ENCODE measurements at places on chromosomes 3 and 15.

- no peak for DNase-seq
Observed at GRCh38 chr3:186870421-186871201, 28.1 kb downstream of the ADIPOQ start.

GRCh38 chr3:46269556-46269955, 27.3 kb downstream of the CCR3 start:
- no peak for DNase-seq

DNA sequence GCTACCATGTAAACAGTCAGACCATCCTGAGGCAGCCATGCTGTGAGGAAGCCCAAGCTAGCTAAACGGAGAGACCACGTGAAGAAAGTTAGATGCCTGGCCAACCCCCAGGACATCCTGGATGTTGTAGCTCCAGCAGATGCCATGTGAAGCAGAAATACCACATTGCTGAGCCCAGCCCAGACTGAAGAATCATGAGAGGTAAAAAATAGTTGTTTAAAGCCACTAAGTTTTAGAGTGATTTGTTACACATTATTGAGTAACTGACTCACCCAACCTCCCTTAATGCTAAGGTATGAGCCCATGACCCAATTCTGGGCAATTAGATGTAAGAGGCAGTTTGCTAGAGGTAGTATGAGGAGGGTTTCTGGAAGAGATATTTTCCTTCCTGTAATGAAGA, 200.5 kb downstream of the THRB start:
- no peak for DNase-seq

- peak; percentile 67 for DNase-seq
Observed at GRCh38 chr3:12970684-12971083, 102.5 kb downstream of the IQSEC1 start.

DNA sequence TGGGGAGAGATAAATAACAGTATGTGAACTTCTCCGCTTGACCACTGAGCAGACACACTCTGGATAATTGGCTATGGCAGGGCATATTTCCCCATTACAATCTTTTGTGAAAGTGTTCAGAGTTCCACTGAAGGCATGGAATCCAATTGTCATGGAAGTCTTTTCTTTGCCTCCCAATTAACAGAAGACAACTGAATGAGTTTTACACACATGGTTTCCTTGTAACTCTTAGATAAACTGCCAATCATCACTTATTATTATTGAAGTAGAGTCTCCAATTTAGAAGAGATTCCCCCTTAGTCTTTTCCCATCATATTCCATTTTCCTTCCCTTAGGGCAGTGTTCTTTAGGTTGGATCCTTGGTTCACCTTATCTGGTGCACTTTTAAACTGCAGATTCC, 308.3 kb downstream of the NR2F2 start:
- no peak for DNase-seq

DNA sequence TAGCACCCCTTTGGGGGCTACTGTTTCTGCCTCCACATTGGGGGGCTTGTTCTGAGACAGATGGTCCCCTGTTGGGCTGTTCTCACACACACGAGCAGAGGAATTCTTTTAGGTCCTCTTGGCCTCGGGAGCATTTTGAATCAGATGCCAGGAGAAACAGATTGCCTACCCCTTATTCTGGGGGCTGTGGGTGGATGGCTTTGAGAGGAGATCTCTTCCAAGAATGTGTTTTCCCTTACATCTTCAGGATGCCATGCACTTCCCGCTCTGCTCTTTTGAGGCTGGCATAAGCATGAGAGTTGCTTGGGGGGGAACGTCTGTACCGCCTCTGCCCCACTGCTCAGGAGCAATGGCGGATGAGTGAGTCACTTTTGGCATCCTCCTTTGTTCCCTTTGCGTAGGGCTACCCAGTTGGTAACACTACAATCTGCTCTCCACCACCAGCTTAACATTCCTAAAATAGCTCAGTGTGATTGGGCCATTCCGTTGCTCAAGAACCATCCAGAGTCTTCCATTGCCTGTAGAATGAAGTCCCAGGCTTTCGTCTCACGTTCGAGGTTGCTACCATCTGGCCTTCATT, 154.4 kb downstream of the RPLP1 start:
- no peak for DNase-seq

- DNase-seq, result no peak
Observed at GRCh38 chr3:11727207-11727606, 83.5 kb upstream of the VGLL4 start.

DNA sequence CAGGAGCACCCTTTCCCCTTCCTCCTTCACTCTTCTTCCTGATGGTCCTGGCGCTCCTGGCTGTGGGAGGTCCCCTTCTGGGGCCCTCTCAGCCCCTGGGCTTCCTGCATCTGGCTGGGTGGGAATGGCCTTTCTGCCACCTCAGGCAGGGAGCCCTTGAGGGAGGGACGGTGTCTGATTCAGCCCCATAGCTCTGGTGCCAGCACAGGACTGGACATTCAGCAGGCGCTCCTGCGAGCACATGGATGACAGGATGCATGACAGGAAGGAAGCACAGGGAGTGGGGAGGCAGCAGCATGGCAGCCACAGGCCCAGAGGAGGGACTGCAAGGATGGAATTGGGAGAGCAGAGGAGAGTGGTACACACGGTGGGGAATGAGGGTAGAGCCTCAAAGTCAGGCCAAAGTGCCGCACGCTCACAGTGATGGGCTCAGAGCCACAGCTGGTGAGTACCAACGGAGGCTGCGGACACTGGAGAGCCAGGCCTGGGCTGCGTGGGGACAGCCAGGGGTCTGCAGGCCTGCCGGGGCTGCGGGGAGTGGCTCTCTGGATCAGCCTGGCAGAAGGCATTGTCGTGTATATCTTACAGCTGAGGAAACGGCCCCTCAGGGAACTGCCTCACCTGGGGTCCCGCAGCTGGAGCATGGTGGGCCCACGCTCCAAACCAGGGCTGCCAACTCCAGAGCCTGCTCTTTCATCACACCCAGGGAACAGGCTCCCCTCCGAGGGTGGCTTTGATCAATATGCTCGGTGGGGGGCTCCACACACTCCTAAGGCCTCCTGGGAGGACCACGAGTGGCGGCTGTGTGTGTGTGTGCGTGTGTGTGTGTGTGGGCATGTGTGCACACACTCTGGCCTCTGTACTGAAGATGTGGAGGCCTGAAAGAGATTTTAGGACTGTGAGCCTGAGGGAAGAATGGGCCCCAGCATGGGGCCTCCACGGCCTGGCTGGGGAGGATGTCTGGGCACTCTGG, 51.4 kb upstream of the CTSH start:
- no peak for DNase-seq

- no peak for DNase-seq
Observed at GRCh38 chr15:63218100-63218808, 28.8 kb downstream of the RAB8B start.

DNA sequence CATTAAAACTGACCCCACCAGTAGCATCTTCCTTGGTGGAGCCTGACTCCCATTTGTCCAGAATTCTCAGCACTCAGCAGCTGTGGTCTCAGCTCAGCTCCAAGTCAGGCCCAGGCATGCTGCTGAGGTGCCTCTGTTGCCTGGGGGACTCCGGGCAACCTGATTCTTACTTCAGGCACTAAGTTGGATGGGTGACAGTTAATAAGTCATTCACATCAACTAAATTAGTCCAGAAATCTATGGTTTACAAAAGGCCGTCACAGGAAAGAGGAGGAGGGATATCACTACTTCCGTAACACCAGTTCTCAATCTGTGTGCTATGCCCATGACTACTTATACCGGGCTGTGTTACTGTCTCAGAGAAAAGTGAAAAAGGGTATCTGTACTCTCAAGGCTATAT, 310.2 kb downstream of the SATB1 start:
- no peak for DNase-seq

DNA sequence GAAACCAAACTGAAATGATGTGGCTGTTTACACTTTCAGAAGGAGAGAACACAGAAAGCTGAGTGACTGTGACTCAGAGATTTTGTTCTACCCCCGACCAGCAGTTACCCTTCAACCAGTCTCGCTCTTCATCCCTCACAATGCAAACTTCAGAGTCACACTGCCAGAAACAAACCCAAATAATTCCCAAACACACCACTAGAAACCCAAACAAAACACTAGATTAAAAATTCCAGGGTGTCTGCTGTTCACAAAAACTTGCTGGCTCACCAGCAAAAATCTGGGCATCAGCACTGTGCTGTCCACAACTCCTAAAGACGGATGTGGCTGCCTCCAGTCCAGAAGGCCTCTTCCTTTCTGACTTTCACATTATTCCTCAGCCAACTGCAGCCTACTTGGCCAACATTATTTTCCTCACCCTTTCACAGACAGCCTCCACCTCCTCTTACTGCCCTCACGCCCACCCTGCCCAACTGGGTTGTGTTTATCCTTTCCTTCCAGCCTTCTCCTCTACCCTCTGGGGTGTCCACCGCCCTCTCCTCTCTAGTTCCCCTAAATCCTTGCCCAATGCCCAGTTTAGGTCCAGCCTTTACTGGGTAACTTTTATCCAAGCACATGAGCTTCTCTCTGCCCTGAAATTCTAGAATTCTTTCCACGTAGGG, 71.4 kb downstream of the MECOM start:
- no peak for DNase-seq

DNA sequence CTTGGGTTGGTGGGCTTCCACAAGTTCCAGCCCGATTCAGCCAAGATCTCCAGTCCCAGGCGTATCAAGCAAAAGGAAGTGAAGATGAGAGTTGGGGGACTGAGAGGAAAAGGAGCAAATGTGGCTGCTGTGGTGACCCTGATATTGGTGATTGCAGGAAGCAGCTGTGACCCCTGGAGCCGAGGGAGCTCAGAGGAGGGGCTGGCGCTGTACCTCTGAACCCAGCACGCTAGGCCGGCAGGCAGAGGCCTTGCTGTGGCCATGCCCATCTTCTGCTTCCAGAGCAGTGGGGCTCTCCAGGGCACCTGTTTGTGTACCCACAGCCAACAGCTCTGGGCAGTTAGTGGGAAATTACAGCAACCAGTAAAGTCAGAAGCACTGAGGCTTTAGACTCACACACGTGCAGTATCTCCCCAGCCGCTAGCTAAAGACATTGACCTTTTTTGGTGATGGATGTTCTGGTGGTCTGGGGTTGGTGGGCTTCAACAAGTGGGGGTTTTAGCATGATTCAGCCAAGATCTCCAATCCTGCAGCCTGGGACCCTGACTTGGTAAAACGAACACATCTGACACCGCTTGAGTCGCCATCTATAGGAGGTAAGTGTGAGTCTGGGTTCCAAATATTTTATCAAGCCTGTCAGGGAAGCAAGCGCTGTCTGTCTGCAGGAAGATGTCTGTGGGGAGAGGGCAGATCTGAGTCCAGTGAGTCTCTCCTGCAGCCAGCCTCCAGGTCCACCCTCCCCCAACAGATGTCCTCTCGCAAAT, 33.1 kb downstream of the TM2D3 start:
- no peak for DNase-seq

DNA sequence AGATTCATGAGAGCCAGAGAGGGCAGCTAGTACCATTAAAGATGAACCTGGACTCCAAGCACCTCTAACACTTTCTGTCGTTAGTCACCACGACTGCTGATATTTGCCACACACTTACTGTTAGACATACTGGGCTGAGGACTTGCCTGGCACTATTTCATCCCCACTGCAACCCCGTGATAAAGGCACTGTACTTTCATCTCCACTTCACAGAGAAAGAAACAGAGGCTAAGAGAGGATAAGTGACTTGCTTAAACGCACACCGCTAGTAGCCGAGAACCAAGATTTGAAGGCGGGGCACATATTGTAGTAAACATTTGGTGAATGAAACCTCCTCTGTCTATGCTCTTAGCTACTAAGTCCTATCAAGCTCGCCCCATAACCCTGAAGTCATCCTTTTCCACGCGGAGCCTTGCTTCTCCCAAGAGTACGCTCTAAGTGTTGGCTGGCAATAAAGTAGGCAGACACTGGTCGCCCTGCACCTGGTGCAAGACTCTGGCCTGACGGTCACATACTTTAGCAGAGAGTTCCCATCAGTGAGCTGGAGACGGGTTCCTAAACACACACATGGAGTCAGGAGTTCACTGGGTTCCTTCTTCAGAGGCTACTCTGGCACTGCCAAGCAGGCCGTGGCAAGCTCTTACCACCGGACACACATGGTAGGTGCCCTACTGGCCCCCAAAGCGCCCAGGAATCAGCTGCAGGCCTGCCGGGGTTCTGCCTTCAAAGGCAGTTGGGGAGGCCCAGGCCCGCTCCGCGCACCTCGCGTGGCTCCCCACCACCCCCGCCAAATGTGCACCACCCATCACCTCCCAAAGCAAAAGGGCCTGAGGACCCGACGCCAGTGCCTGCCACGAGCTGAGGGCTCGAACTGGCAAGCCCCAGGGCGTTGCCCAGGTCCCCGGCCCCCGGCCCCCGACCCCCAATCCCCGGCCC, 951 bp downstream of the POMGNT2 start:
- DNase-seq, result no peak

DNA sequence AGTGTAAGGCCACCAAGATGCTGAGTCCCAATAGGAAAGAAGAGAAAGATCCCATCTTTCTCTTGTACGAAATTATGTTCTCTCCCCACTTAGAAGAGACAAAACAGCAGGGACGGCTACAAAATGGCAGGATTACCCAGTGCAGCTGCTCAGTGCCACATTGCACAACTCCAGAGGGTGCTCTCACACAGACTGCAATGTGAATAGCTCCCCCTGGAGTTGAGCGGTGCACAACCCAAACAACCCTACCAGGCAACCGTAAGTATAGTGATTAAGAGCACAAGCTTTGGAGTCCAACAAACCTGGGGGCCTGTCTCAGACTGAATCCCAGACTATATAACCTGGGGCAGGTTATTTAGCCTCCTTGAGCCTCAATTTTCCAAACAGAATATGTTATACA, 3.1 kb upstream of the BHLHE40 start:
- DNase-seq, result peak; percentile 10

- DNase-seq, result no peak
Observed at GRCh38 chr15:68047826-68048225, 6.3 kb upstream of the PIAS1 start.

GRCh38 chr3:14358426-14359211, 43.8 kb upstream of the SLC6A6 start:
- DNase-seq, result no peak

- DNase-seq, result no peak
Observed at GRCh38 chr3:27596921-27597320, 112.7 kb upstream of the SLC4A7 start.

GRCh38 chr3:110344487-110344886, 727.1 kb upstream of the NECTIN3 start:
- DNase-seq, result no peak

DNA sequence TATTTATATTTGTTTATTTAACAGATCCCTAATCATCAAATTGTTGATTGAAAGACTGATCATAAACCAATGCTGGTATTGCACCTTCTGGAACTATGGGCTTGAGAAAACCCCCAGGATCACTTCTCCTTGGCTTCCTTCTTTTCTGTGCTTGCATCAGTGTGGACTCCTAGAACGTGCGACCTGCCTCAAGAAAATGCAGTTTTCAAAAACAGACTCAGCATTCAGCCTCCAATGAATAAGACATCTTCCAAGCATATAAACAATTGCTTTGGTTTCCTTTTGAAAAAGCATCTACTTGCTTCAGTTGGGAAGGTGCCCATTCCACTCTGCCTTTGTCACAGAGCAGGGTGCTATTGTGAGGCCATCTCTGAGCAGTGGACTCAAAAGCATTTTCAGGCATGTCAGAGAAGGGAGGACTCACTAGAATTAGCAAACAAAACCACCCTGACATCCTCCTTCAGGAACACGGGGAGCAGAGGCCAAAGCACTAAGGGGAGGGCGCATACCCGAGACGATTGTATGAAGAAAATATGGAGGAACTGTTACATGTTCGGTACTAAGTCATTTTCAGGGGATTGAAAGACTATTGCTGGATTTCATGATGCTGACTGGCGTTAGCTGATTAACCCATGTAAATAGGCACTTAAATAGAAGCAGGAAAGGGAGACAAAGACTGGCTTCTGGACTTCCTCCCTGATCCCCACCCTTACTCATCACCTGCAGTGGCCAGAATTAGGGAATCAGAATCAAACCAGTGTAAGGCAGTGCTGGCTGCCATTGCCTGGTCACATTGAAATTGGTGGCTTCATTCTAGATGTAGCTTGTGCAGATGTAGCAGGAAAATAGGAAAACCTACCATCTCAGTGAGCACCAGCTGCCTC, 14.7 kb downstream of the THBS1 start:
- DNase-seq, result no peak
